Type B pancreatic cell (in vitro differentiated cells): ENCODE measurements at places on chromosomes 5 and 9.

DNA sequence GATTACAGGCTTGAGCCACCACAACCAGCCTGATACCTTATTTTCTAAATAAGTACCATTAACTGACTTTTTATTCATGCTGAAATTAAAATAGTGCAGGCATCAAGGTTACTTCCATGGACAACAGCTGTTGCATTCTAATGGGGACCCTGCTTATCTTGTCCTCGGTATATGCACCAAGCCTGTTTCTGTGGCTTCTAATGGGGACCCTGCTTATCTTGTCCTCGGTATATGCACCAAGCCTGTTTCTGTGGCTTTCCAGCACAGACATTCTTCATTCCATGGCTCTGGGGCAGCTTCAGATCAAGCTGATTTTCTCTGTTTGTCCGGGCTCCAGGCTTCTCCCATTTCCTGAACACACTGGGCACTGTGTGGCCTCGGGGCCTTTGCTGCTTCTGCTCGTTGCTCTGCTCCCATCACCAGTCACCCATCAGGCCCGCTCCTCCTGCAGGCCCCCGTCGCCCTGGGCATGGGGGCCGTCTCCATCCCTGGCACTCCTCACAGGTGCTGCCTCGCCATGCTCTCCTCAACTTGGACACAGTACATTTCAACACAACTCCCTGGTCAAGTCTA, 30.7 kb downstream of the ZNF354A start:
- H3K27ac ChIP-seq, result no peak overlapping the region
- no peak overlapping the region for H3K4me3 ChIP-seq
- DNase-seq, result no peak
- H3K27me3 ChIP-seq, result no peaks in the 10 kb centered on the region

- no peak for DNase-seq
- H3K27ac ChIP-seq, result no peak overlapping the region
- no peaks in the 10 kb centered on the region for H3K36me3 ChIP-seq
- no peaks in the 10 kb centered on the region for H3K4me1 ChIP-seq
Measured at GRCh38 chr9:99449726-99450125, 227.6 kb downstream of the SEC61B start.

- H3K36me3 ChIP-seq, result no peaks in the 10 kb centered on the region
- no peaks in the 10 kb centered on the region for H3K4me1 ChIP-seq
- no peak overlapping the region for H3K27ac ChIP-seq
- H3K4me3 ChIP-seq, result no peak overlapping the region
- H3K27me3 ChIP-seq, result no peaks in the 10 kb centered on the region
Measured at GRCh38 chr5:99765011-99765410, 770.2 kb upstream of the FAM174A start.

DNA sequence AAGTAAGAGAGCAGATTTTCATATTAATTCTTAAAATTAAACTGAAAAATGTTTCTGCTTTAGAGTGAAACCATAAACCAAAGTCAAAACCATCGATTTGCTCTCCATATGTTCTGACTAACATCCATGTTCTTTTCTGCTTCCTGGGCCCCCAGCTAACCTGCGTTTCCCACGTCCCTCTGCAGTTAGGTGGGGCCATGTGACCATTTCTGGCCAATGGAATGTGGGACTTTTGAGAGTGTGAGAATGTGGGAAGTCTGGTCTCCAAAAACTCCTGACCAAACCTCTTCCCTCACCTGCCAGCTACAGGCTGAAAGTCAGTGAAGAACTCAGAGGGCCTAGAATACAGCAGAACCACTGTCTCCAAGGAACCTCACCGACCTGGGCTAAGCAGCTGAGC, 44.9 kb downstream of the ANKH start:
- DNase-seq, result no peak
- H3K4me3 ChIP-seq, result no peak overlapping the region
- no peaks in the 10 kb centered on the region for H3K27me3 ChIP-seq
- H3K27ac ChIP-seq, result no peak overlapping the region
- no peaks in the 10 kb centered on the region for H3K4me1 ChIP-seq

DNA sequence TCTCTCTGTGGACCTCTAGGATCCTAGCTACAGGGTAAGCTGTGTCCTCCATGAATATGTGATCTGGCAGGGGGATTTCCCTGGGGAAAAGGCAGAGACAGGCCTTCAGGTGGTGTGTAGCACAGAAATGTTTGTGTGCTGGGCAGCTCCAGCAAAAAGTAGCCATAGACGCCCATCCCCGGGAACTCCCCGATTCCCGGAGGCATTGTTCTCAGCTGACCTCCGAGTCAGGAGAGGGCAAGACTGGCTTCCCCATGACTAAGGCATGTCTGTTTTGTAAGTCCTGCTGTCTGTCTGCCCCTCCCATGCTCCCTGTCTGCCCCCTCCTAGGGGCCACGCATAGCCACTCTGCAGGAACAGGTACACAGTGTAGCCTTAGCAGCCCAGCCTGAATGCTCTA, 834.5 kb downstream of the PTPRD start:
- H3K36me3 ChIP-seq, result no peaks in the 10 kb centered on the region
- no peak overlapping the region for H3K4me3 ChIP-seq
- no peak for DNase-seq
- no peak overlapping the region for H3K27ac ChIP-seq
